GM12878 (cell line): ENCODE measurements at places on chromosomes 4 and X. TPM values are rescaled to one million over a fixed set of nuclear protein-coding genes. Genes with fewer than 3 reads are reported as not detected.

The PAGE5 gene
- not detected in 2 replicates for polyA plus RNA-seq

DNA sequence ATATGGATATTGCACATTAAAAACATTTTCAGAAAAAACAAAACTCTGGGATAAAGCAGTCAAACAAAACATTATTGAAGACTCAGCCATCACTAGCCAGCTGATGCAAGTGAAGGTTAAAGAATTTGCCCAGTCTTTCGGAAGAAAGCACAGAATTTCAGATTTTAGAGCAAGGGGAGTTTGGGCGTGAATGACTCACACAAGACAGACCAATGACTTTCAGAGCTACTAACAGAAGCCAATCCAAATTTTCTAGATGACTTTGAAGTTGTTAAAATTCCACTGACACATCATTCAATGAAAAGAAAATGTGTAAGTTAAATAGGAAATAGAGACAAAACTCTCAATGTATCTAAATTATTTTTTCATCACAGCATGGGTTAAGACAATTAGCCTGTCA lies 4.0 kb downstream of the MRFAP1L1 start:
- DNase-seq, result no peak

DNA sequence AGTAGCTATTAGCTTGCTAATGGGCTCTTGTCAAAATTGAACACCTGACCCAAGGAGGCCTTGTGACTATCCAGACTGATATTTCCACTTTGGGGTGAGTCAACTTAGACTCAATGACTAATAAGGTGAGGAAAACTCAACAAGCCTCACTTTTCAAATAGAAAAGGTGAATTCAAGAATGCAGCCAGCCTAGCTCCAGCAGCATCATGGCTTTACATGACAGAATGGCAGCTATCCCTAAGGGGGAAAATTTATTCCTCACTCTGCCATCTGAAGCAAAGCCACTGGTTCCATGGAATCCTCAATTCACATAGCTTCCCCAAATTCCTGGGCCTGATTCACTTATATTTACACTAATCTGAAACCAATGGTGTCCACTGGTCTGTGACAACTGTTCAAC lies 29.1 kb upstream of the RAB9B start:
- DNase-seq, result no peak

DNA sequence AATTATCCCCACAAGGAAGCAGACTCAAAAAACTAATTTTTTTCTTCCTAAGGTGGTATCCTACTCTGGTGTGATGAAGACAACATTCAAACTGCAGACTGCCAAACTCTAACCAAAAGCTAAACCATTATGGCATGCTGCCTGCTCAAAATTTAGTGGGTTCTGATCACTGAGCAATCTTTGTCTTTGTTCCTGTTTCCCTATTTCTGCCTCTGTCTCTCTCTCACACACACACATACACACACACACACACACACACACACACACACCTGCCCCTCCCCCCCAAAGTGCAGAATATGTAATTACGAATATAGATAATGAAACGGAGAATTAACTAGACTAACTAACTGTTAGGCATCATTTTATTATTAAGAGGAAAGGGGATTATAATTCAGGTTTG lies 1278.6 kb downstream of the PCDH7 start:
- DNase-seq, result no peak

GRCh38 chrX:50913520-50913919 lies 3.0 kb downstream of the BMP15 start:
- DNase-seq, result no peak

GRCh38 chrX:150766351-150767044 lies 73.3 kb downstream of the MTMR1 start:
- no peak for DNase-seq

DNA sequence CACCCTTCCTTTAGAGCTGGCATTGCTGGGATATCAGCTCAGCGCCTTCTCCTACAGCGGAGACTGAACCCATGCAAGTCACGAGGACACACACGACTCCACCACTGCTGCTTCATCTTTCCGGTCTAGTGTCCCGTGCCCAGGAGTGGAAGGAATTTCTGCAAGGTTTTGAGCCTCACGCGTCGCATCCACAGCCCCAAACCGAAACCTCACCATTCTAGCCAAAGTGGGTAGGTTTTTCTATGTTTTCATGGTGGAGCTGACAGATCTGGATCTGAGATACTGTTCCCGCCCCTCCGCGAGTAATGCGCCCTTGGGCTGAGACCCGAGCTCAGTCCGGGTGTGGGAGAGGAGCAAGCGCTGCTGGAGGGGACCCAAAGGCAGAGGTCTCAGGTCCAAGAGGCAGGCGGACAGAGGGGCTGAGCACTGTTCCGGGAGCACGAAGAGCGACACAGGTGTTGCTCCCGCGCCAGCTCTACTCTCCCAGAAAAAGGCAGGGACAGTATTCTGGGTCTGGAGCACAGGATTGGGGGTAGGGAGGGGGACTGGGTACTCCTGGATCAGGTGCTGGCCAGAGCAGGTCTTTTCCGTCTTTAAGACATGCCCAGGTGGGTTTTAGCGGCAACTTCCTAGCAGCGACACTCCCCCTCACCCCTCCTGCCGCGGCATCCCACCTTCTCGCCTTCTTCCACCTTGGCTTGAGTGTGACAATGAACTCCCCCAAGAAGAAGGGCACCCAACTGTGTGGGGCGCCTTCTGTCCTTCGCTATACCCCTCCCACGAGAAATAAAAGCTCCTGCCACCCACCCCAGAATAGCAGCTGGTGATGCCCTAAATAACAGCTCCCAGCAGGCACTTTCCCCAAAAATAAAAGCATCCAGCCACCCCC lies 1.8 kb downstream of the EPHA5 start:
- DNase-seq, result no peak
